Effector CD8-positive, alpha-beta T cell (primary cell): ENCODE measurements at places on chromosomes 3 and 15.

GRCh38 chr3:69011096-69011730, 2.3 kb downstream of the EOGT start:
- DNase-seq: no peak

DNA sequence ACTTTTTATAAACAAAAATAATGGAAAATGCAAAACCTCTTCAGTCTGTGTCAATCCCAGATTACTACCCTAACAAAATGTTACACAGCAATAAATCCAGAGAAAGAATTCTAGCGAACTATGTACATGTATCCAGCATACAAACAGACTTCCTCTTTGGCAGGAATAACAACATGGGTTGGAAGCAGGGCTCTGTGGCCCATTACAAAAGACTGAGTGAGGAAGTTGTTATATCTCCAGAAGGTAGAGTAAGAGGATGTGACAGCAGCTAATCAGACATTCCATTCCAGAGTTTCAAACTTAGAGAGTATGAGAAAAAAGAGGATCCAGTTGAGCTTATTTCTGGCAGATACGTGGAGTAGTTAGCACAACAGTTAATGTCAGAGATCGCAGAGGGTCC, 294.0 kb upstream of the PLSCR5 start:
- DNase-seq: no peak

DNA sequence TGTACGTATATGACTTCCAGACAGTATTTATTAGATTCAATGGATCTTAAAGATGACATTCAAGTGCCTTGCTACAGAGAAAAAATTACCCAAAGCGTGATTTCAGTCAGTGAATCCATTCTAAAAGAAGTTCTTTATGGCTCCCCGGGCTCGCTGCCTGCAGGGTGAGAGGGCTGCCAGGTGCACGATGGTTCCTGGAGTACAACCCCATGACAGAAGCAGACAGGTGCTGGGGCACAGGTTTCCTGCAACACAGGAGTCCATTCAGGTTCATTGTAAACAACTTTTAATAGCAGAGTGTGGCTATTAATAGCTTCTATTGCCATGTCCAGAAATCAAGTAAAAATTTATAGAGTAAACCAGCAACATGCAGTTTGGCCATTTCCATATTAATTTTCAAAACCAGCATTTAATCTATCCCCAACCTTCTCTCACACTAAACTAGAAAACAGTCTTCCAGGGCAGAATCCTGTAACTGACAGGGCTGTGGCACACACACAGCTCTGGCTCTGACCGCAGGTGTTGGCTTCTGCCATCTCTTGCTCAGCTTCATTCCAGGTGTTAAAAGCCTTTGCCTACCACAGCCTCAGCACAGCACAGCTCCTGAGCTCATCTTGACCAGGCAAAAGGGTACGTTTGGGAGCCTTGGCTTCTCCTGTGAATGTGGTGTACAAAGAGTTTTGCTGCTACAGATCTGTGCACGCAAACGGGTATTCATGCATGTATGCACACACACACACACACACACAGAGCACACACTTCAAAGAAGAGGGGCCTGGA, 185.9 kb downstream of the MEX3B start:
- DNase-seq: no peak

DNA sequence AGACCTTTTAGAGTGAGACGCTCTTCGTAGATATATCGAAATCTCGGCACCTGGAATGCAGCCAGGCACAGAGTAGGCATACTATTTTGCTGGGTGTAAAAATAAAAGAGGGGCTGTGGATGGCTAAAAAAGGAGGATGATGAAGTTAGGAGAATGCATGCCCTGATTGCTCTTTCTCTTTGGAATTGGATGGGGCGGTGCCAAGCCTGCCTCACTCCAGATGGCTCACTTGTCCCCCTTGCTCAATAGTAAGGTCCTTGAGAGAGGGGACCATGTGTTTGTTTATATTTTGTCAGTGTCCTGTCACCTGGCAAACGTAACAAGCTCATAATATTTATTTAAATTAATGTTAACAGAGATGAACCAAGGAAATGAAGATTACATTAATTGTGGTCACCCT, 33.0 kb downstream of the SNRK start:
- DNase-seq: no peak

- DNase-seq: no peak
Measured at GRCh38 chr3:186151077-186151971, 42.4 kb upstream of the ETV5 start.

DNA sequence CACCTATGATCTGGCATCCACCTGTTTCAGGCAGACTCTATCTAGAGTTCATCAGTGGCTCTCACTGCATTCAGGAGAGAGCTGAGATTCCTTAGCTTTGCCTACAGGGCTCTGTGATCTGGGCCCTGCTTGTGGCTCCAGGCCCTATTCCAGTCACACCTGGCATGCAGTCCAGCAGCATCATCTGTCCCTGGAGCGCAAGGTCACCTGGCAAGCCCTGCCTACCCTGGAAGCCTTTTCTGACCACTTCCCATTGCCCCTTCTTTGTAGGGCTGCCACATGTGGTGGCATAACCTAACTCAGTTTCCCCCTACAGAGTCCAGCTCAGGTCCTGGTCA, 115.1 kb upstream of the PLXNA1 start:
- DNase-seq: no peak

DNA sequence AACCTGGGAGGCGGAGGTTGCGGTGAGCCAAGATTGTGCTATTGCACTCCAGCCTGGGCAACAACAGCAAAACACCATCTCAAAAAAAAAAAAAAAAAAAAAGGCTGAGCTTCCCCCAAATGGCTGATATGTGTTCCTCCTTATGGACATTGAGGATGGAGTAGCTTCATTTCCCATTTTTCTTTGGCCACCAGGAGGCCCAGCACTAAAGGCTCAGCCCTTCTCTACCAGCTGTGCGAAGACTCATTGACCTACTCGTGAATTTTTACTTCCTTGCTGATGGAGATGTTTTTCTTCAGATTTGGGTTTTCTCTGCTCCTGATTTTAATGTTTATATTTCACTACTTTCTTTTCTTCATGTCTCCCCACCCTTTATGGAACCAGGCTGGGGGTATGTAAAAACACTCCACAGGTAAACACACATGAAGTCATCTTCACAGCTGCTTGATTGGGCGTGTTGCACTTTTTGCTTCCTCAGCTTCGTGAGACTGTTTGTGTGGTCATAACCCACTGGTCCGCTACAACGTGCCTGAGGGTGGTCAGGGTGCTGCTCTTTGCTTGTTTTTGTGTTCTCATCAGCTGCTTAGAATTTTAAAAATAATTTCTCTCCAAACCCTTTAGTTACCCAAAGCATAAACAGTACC, 13.5 kb downstream of the SEMA4B start:
- no peak for DNase-seq

DNA sequence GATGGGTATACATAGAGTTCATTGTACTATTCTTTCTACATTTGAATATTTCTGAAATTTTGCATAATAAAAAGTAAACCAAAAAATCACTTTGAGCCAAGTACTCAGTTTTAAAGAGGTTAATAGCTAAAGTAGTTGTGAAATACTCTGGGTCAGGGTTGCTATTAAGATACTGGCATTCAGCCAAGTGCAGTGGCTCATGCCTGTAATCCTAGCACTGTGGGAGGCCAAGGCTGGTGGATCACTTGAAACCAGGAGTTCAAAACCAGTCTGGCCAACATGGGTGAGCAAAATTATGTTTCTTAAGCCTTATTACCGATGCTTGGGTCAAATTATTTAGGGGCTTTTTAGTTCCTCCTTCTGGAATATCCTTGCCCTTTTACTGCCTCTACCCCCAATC, 122.0 kb upstream of the MELTF start:
- no peak for DNase-seq

DNA sequence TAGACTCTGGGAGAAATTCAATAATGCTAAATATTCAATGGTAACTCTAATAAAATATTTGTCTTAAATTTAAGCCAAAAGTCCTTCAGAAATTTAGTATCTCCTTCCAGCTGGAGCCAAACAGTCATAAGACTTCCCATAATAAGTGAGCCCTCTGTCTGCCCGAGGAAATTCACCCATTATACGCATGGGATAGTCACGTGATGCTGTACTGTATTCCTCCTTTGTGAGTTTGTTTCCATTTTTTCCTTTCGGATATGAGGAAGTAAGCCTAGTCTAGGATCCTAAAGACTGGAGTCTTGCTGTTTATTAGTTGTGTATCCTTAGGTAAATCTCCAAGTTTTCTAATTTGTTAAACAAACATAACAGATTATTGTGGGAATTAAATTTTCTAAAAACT, 110.4 kb upstream of the PLAAT1 start:
- DNase-seq: no peak
